ENCODE measurements at places on chromosomes 1 and 21.

- DNase-seq: peak; percentile 21
Measured at GRCh38 chr1:64006276-64007051, 197.0 kb upstream of the UBE2U start.

DNA sequence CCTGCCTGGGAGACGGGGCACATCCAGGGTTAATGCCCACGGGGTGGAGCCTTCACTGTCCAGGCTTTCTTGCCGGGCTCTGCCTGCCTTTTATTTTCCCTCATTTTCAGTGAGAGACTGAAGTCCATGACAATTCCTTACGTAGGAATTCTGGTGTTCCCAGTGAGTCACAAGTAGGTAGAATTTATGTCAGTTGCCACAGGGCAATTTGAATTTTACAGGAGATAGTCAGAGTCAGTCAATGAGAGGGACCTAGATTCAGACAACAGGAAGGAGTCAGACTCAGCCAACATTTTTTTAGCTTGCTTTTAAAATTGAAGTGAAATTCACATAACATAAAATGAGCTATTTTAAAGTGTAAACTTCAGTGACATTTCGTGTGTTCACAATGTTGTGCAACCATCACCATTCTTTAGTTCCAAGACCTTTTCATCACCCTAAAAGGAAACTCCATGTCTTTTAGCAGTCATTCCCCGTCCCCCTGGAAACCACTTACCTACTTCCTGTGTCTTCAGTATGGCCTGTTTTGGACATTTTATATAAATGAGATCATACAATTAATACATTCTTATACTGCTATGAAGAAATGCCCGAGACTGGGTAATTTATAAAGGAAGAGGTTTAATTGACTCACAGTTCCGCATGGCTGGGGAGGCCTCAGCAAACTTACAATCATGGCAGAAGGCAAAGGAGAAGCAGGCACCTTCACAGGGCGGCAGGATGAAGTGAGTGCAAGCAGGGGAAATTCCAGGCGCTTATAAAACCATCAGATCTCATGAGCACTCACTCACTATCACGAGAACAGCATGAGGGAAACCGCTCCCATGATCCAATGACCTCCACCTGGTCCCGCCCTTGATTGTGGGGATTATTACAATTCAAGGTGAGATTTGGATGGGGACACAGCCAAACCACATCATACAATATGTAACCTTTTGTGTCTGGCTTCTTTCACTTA, 14.6 kb downstream of the AJAP1 start:
- DNase-seq: no peak

DNA sequence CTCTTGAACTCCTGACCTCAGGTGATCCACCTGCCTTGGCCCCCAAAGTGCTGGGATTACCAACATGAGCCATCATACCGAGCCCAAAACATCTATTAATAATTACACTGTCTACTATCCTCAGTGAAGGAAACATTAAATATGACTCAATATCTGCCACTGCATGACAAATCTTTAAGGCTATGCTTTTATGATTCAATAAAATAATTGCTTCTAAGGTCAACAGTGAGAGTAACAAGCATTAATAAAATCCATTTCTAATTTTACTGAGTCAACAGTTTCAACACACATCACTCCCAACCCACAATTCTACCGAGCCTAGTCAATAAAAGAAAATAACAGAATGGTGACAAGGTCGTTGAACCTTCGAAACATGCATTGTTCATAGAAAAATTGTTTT, 125.5 kb upstream of the CHRM3 start:
- no peak for DNase-seq

DNA sequence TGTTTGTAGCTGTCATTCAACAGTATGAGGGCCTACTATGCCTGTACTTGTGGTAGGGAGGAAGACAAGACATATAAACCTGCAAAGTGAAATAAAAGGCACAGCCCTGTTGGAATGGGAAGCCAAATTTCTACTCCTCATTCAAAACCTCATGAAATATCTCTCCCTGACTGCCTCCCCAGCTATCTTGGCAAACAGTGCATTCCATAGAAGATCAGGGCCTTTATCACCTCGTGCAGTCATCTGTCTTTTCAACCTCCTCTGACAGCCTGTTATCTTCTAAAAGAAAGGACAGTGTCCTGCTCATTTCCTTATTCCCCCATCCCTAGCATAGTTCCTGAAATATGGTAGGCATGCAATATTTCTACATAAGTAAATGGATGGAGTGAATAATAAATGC, 71.0 kb downstream of the SH3GLB1 start:
- DNase-seq: no peak

DNA sequence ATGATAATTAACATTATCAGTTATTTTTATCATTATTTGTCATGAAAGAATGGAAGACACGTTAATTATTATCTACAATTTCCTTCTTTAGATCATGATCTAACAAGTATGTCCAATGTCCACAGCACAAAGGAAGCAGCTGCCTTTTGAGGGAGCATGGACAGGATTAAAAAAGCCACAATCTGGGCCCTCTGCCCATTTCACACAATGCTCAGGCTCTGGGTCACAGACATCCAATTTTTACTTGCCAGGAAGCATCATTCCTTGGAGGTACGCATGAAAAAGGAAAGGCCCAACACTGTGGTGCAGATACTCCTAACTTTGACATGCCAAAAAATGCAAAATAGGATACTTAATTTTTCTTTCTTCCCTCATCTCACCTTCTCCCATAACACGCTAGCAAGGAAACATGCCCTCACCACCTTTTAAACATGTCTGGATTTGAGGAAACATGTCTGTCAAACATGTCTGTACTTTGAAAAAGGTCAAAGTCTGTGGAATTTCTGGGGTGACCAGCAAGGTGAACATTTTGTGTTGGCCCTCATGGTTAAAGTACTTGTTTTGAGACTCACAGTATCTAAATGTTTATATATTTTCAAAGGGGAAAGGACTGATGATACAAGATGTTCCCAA, 40.0 kb downstream of the GADD45A start:
- no peak for DNase-seq

DNA sequence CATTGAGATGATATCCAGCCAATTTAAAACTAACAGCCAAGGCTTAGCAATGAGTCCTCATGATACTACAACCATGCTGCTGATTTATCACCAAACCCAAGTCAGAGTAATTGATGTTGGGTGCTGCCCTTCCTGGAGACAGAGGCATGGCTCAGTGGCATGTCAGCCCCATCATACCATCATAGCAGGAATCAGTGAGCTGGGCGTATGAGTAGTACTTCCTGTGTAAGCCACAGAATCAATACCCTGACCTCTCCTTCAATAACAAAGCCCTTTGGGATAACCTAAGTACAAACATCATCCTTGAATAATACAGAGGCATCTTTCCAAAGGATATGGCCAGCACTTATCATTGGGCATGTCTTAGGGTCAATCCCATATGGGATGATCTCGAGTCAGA, 3.0 kb upstream of the LCE1E start:
- DNase-seq: no peak

GRCh38 chr1:3775490-3776230, 3.1 kb downstream of the SMIM1 start:
- peak; percentile 62 for DNase-seq
